Thoracic aorta endothelial cell (primary cell): ENCODE measurements at places on chromosomes 13 and 19. TPM values are rescaled to one million over a fixed set of nuclear protein-coding genes. Genes with fewer than 3 reads are reported as not detected.

Gene GJB2
- total RNA-seq: not detected in 2 replicates

Gene CYP4F11
- total RNA-seq: not detected in 2 replicates

Gene CFD
- total RNA-seq: 1.1 and 2.3 TPM in 2 replicates

Gene ZNF132
- total RNA-seq: 5.5 and 6.7 TPM in 2 replicates
